ENCODE measurements at places on chromosomes 2 and 18.

DNA sequence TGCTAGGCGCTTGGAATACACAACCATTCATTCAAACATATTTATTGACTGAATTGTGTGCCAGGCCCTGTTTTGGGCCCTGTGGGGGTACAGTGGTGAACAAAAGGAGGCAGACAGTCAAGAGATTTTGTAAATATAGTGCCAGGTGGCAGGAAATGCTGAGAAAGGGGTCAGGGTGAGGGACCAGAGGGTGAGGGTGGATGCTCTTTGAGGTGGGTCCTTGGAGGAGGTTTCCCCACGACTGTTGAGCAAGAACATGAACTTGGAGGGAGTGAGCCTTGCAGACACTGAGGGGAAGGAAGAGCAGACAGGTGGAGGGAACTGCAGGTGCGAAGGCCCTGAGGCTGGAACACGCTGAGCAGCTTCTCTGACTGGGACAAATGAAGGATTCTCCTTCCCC, 40.7 kb downstream of the ODC1 start:
- DNase-seq, result no peak

GRCh38 chr2:12043131-12043530, 296.7 kb downstream of the LPIN1 start:
- DNase-seq, result no peak

- DNase-seq, result no peak
These were observed 234.5 kb downstream of the MTX2 start for GRCh38 chr2:176503776-176504175.

DNA sequence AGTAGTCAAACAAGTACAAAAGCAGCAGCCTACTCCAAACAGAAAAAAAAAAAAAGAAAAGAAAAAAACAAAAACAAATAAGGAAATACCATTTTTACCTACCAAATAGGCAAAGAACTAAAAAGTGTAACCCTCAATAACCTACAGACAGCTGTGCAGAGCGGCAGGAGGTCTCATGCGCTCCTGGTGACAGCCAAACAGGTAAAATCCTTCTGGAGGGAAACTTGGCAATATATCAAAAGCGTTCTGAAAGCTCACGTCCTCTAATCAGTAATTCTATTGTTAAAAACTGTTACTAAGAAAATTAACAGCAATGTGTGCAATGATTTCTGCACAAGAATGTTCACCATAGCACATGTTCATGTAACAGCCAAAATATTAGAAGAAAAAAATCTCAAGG, 105.6 kb downstream of the AFF3 start:
- DNase-seq, result no peak

DNA sequence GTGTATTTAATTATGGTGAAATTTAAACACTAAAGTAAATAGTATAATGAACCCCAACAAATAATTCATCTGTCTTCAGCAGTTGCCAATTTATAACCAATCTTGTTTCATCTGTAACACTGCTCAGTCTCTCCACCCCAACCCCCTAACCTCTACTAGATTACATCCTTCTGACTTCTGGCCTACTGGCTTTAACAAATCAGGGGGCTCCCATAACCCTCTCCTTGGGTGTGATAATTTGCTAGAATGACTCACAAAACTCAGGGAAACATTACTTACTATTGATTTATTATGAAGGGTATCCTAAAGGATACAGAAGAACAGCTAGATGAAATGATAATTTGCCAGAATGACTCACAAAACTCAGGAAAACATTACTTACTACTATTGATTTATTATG, 50.7 kb downstream of the PIK3C3 start:
- no peak for DNase-seq

DNA sequence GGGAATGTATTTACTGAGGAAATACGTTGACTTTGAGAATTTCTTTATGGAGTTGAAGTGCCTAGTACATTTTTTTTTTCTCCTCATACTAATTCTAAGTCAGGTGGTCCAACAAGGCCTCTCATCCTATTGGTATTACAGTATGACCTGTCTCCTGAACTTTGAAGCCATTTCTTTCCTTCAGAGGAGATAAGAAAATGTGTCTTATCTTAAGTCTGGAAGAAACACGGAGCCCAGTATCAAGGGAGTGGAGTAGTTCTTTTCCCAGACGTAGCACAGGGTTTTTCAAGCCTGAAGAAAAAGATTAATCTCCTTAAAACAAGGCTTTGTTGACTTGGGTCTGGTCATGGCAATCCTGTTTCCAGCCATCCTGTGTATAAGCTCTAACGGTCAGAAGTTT, 11.6 kb upstream of the CPS1 start:
- no peak for DNase-seq

- no peak for DNase-seq
These were observed 38.6 kb upstream of the ASAP2 start for GRCh38 chr2:9167718-9168657.

GRCh38 chr2:18413676-18414396, 146.6 kb downstream of the RDH14 start:
- DNase-seq, result no peak

DNA sequence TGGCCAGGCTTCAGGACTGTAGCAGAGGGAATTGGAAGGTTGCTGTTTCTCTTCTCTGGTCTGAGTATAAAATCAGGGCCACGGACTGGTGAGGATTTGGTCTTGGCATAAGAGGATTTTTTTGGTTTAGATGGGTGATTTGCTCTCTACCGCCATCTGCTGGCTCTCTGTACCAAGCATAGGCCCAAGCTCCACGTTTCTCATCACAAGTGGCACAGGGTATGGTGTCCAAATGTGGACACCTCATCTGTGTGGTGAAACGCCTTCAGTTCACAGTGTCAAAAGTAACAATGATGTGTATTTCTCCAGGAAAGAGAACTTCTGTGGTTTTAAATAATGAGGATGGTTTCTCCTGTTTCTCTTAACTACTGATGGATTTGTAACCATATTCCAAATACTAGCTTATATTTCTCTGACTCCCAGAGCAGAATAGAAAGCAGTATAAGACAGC, 115.1 kb downstream of the EML6 start:
- peak; percentile 42 for DNase-seq

DNA sequence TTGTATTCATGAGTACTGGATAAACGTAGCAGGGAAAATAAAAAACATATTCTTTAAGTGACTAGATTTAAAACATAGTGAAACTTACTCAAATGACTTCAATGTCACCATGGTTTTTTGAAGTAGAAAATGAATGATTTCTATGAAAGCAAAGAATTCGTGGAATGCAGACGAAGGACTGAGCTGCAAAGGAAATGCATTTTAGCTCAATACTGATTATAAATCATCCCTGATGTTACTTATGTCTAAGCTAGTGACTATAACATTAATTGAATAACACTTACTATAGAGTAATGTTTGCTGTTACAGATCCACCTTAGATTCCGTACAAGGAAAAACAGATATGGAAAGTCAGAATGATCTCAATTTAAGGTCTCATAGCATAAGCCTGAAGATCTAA, 1257.7 kb upstream of the CDH2 start:
- no peak for DNase-seq

GRCh38 chr18:26717123-26717719, 148.3 kb downstream of the AQP4 start:
- DNase-seq, result no peak

GRCh38 chr2:11275910-11276309, 68.5 kb downstream of the ROCK2 start:
- DNase-seq, result no peak
